Upper lobe of right lung (tissue), 1 donor: ENCODE measurements at places on chromosomes 4 and X. TPM values are rescaled to one million over a fixed set of nuclear protein-coding genes. Genes with fewer than 3 reads are reported as not detected.

The MORF4L2 gene
- total RNA-seq: 185 TPM

The JAKMIP1 gene
- total RNA-seq: 0.64 TPM

The SPARCL1 gene
- total RNA-seq: 369 TPM

The GPR50 gene
- not detected for total RNA-seq

The TFE3 gene
- 62.4 TPM for total RNA-seq

The WAS gene
- 25.3 TPM for total RNA-seq

The F8A2 gene
- not detected for total RNA-seq

The PWWP3B gene
- total RNA-seq: 1.1 TPM

DNA sequence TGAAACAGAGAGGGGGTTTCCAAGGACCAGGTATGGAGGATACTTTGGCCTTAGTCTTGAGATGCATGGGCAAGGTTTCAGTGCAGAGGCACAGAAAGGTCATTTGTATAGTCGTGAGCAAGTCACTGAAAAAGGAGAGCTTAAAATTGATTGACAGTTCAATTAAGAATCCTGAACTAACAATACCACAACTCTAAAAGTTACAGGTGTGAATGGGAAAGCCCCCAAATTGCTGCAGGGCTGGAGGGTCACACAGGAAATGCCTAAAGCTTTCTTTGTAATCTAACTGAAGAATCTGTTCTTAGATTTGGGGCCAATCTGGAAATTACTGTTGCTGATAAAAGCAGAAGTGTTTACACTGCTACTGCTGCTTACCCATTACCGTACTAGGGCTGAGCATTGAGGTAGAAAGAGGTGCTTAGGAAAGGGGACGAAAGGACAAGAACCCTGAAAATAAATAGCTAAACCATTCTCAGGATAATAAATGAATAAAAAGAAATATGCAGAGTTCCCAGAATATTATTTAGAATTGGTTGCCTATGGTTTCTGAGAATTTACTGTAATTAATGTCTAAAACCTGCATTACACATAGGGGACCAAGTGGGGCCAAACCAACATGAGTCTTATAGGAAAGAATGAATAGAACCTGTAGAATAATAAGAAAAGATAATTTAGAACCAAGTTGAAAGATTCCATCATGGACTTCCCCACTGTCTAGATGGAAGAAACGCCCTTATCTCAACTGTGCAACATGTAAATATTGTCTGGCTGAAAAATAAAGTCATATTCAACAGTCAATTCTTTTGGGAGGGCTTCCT is 91.9 kb upstream of the PPP1R2C start:
- no peak overlapping the region for H3K4me3 ChIP-seq
- DNase-seq: no peak
- no peaks in the 10 kb centered on the region for H3K27me3 ChIP-seq
- H3K27ac ChIP-seq: no peak overlapping the region

DNA sequence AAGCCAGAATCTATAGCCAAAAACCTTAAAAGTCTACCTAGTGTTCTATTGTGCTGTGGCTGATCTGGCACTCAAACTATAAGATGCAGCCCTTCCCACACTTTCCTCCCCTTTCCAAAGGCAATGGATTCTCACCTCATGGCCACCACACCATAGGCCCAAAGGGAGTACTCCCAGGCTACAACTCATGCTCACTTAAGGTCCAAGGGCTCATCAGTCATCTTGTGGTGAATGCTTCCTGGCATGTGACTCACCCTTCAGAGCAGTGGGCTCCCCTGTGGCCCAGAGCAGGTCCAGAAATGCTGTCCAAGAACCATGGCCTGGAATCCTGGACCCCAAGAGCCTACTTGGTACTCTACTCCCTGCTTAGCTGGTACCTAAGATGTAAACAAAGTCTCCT is 181.0 kb downstream of the CHRDL1 start:
- no peaks in the 10 kb centered on the region for H3K27me3 ChIP-seq
- H3K36me3 ChIP-seq: no peaks in the 10 kb centered on the region
- no peaks in the 10 kb centered on the region for H3K4me1 ChIP-seq
- no peak overlapping the region for H3K4me3 ChIP-seq
- no peak for DNase-seq
- H3K27ac ChIP-seq: no peak overlapping the region

GRCh38 chr4:2361366-2362265 is 56.8 kb downstream of the ZFYVE28 start:
- no peak overlapping the region for H3K27ac ChIP-seq
- H3K36me3 ChIP-seq: no peaks in the 10 kb centered on the region
- peak; percentile 57 for DNase-seq
- H3K27me3 ChIP-seq: no peaks in the 10 kb centered on the region
- H3K4me3 ChIP-seq: no peak overlapping the region
- peaks cover 15% of the 10 kb centered on the region for H3K4me1 ChIP-seq

DNA sequence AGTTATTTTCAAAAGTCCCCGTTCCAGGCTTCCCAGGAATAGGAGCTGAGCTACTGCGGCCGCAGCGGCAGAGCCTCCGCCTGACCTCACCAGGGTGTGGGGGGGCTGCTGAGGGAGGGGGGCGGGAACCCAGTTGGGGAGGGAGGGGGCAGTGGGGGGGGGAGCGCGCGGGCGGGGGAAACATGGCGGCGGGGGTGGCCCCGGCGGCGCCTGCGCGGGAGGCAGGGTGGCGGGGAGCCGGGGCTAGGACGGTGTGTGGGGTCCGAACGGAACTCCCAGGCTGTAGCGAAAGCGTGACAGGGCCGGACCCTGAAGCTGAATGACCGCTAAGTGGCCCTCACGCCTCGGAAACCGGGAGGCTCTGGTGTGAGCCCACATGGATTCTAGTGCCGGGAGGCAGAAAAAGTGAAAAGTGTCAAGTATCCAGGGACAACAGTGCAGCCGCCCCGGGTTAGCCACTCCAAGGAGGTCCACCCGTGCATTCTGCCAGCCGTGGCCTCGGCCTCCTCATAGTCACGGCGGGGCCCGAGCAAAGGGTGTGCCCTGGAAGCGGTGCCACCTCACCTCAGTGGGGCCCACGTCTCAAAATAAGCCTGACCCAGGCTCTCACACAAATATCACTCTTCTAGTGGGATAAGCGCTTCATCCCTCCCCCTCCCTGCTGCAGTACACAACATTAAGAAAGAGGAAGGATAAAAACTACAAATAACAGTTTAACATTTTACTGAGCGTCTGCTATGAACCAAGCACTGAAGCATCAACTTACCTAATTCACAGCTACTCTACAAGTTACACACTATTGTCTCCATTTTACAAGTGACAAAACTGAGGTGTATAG is at the start of gene KLHL13:
TSS of gene KLHL13 (minus strand) at position 98 of the 838 bp plus-strand sequence. CDS start 88,337 bp downstream, outside the sequence.
- H3K4me1 ChIP-seq: no peaks in the 10 kb centered on the region
- peak within 1 kb of the TSS; percentile 47 for H3K4me3 ChIP-seq
- H3K36me3 ChIP-seq: no peaks in the 10 kb centered on the region
- H3K27me3 ChIP-seq: no peaks in the 10 kb centered on the region
- no peak within 1 kb of the TSS for H3K27ac ChIP-seq

GRCh38 chr4:139241086-139241783 is 38.8 kb downstream of the MGARP start:
- no peaks in the 10 kb centered on the region for H3K27me3 ChIP-seq
- DNase-seq: no peak
- H3K4me1 ChIP-seq: peaks cover 11% of the 10 kb centered on the region
- no peak overlapping the region for H3K4me3 ChIP-seq

DNA sequence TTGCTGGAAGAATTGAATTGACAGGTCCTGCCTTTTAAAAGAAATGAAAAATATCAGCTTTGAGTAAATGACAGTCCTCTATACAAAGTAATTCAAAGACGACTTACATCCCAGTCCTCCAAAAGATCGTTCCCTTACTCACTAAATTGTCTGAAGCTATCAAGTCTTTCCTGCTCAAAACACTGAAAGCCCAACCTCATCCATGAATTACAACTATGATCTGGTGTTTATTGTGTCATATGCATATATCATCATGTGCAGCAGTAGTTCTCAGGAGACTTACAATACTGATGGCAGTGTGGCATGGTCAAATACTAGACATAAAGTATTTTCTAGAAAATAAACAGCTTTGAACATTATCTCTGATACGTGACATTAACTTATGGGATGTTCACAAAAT is 97.8 kb downstream of the PDGFC start:
- no peak overlapping the region for H3K27ac ChIP-seq
- no peaks in the 10 kb centered on the region for H3K36me3 ChIP-seq
- no peak overlapping the region for H3K4me3 ChIP-seq
- DNase-seq: no peak
- H3K27me3 ChIP-seq: no peaks in the 10 kb centered on the region
- H3K4me1 ChIP-seq: no peaks in the 10 kb centered on the region

GRCh38 chrX:50913520-50913919 is 3.0 kb downstream of the BMP15 start:
- no peak overlapping the region for H3K27ac ChIP-seq
- H3K27me3 ChIP-seq: no peaks in the 10 kb centered on the region
- DNase-seq: no peak
- no peaks in the 10 kb centered on the region for H3K4me1 ChIP-seq
- H3K4me3 ChIP-seq: no peak overlapping the region
- H3K36me3 ChIP-seq: no peaks in the 10 kb centered on the region

DNA sequence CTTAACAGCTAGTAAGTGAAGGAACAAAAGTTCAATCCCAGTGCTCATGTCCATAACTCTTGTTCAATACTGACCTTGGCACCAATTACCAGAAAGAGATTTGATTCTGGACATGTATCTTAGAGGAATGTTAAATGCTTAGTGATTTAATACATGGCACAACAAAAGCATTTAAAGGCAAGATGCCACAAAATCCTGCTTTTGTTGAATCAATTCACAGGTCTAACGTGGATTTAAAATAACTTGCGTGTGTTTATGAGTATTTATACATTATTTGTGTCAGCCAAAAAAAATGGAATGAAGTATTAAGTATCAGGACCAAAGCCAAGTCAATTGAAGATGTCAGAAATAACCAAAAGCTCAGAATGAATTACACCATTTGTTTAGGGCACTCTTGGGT is 85.4 kb upstream of the GIMD1 start:
- H3K4me1 ChIP-seq: no peaks in the 10 kb centered on the region
- no peak for DNase-seq
- H3K4me3 ChIP-seq: no peak overlapping the region
- H3K27me3 ChIP-seq: no peaks in the 10 kb centered on the region
- H3K27ac ChIP-seq: no peak overlapping the region

- H3K27ac ChIP-seq: no peak overlapping the region
- no peak overlapping the region for H3K4me3 ChIP-seq
- no peaks in the 10 kb centered on the region for H3K36me3 ChIP-seq
- no peaks in the 10 kb centered on the region for H3K27me3 ChIP-seq
- DNase-seq: no peak
- no peaks in the 10 kb centered on the region for H3K4me1 ChIP-seq
Measured at GRCh38 chrX:51456814-51457213, 39.6 kb downstream of the NUDT11 start.

GRCh38 chr4:151409470-151410313 is 716 bp downstream of the FHIP1A start:
- no peaks in the 10 kb centered on the region for H3K27me3 ChIP-seq
- no peak for DNase-seq
- peak overlapping the region; percentile 64 for H3K4me3 ChIP-seq
- H3K27ac ChIP-seq: peak overlapping the region; percentile 75
- peaks cover 19% of the 10 kb centered on the region for H3K4me1 ChIP-seq

DNA sequence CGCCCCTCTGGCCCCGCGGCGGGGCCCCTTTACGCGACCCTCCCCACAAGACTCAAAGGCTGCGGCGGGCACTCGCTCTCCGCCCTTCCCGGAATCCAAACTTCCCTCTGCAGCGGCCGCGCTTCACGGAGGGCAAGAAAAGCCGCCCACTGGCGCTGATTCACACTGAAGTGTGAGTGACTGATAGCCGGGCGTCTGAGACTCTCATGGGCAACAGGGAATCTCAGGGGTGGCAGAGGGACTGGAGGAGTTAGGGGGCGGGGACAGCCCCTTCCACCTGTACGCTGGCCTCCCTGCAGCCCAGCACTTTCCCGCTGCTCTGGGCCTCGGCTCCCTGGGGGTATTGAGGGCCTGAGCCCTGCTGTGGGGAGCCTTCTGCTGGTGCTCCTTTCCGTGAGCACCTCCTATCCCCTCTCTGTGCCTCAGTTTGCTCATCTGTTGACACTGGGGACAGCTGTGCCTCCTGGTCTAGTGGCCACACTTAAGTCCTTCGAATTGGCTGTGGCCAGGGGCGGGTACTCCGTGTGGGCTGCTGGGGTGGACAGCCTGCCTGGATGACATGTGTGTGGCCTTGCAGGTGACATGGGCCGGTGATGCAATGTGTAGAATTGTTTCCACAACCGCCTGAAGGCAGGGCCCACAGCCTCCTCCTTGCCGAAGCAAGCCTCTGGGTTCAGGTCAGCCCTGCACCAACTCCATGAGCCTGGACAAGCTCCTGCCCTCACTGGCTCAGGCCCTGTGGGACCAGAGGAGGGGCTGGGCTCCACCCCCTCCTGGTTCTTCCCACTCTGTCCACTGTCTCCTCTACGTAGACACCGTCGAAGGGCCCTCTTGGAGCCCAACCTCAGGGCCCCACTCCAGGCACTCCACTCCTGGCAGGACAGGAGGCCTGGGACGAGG is 951 bp downstream of the SH3BP2 start:
- peak overlapping the region; percentile 75 for H3K4me3 ChIP-seq
- H3K27me3 ChIP-seq: no peaks in the 10 kb centered on the region

DNA sequence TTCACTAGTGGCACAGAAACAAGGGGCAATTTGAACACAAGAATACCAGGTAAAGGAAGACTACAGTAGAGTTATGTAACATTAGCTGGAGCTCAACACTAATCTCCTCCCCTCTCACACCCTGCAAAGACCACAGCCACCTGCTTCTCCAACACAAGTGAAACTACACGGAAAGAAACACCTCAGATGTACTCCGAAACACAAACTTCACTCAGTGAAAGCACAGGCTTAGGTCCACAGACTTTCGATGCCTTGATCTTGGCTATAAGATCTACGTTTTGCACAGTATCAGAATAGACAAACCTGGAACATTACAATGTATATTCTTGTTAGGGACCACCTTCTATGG is 7.6 kb downstream of the ACSL1 start:
- no peak for DNase-seq
- peaks cover 53% of the 10 kb centered on the region for H3K4me1 ChIP-seq
- no peak overlapping the region for H3K27ac ChIP-seq
- no peak overlapping the region for H3K4me3 ChIP-seq
- no peaks in the 10 kb centered on the region for H3K36me3 ChIP-seq
